Effector memory CD8-positive, alpha-beta T cell (primary cell): ENCODE measurements at places on chromosomes 11 and 22.

- peaks cover 3% of the 10 kb centered on the region for H3K4me1 ChIP-seq
- H3K4me3 ChIP-seq, result no peak overlapping the region
- no peaks in the 10 kb centered on the region for H3K27me3 ChIP-seq
These were observed 20.3 kb downstream of the PPP2R1B start for GRCh38 chr11:111745719-111746504.

GRCh38 chr22:29305836-29306174 lies 645 bp upstream of the GAS2L1 start:
- peaks cover 19% of the 10 kb centered on the region for H3K27me3 ChIP-seq
- peak overlapping the region; percentile 86 for H3K4me3 ChIP-seq
- no peak for DNase-seq
- H3K36me3 ChIP-seq, result peaks cover 20% of the 10 kb centered on the region
- H3K4me1 ChIP-seq, result peaks cover 21% of the 10 kb centered on the region

DNA sequence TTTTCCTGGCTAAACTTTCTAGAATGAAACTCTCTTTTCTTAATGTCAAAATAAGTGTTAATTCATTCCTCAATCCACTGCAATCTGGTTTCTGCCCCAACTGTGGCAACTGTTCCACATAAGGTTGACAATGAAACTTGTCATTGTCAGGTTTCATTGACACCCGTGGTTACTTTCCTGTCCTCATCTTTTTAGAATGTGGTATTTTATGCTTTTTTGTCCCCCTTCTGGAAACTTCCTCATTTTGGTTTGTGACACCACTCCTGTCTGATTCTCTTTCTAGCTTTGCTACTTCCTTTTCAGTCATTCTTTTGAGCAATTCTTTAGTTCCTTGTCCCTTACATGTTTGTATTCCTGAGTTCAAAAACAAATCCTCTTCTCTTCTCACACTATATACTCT lies 7.5 kb upstream of the PDE3B start:
- H3K4me1 ChIP-seq, result peaks cover 45% of the 10 kb centered on the region
- no peak for DNase-seq
- H3K4me3 ChIP-seq, result peak overlapping the region; percentile 32
- H3K27me3 ChIP-seq, result no peaks in the 10 kb centered on the region

DNA sequence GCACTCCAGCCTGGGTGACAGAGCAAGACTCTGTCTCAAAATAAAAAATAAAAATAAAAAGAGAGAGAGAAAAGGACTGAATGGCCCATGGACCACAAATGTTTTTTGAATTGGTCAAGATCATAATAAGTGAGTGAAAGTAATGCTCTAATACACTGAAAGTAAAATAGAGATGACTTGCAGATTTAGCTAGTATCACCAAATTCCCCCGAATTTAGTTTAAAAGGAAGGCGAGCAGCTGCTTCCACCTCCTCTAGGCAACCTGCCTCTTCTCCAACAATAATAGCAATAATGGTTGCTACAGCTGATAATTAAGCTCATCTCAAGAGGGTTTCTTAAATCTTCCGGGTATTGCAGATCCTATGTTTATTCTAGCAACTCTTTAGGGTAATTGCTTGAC lies 36.8 kb downstream of the CELF1 start:
- H3K27ac ChIP-seq, result peak overlapping the region; percentile 62
- no peak overlapping the region for H3K4me3 ChIP-seq
- H3K27me3 ChIP-seq, result no peaks in the 10 kb centered on the region

- H3K27me3 ChIP-seq, result peaks cover 22% of the 10 kb centered on the region
- H3K4me3 ChIP-seq, result no peak overlapping the region
- peaks cover 3% of the 10 kb centered on the region for H3K36me3 ChIP-seq
- no peak overlapping the region for H3K27ac ChIP-seq
These were observed 14.4 kb downstream of the NECTIN1 start for GRCh38 chr11:119714590-119714989.

GRCh38 chr11:74354036-74354435 lies 42.6 kb upstream of the P4HA3 start:
- peaks cover 2% of the 10 kb centered on the region for H3K36me3 ChIP-seq
- H3K4me1 ChIP-seq, result no peaks in the 10 kb centered on the region
- H3K27ac ChIP-seq, result peak overlapping the region; percentile 51
- DNase-seq, result no peak

- H3K27me3 ChIP-seq, result no peaks in the 10 kb centered on the region
- H3K36me3 ChIP-seq, result peaks cover 81% of the 10 kb centered on the region
- H3K4me3 ChIP-seq, result no peak overlapping the region
- peak overlapping the region; percentile 24 for H3K27ac ChIP-seq
These were observed 67.7 kb upstream of the SORL1-AS1 start for GRCh38 chr11:121520243-121521144.

DNA sequence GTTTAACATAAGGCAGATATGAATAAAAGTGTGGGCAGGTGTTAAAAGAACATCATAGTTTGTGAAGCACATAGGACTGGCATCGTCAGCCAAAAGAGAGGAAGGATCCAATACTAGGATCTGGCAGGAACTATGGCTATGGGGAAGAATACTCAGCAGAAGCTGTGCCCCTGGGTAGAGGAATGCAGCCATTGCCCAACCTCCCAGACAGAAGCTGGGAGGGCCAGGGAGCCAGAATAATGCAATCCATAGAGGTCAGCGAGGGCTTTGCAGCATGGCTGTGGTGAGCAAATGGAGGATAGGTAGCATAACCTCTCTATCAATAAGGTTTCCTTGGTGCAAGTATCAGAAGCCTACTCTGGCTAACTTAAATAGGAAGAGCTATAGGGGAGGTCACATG lies 11.7 kb upstream of the CSTF3 start:
- H3K4me1 ChIP-seq, result no peaks in the 10 kb centered on the region
- H3K27me3 ChIP-seq, result no peaks in the 10 kb centered on the region
- no peak overlapping the region for H3K27ac ChIP-seq
- H3K4me3 ChIP-seq, result no peak overlapping the region

DNA sequence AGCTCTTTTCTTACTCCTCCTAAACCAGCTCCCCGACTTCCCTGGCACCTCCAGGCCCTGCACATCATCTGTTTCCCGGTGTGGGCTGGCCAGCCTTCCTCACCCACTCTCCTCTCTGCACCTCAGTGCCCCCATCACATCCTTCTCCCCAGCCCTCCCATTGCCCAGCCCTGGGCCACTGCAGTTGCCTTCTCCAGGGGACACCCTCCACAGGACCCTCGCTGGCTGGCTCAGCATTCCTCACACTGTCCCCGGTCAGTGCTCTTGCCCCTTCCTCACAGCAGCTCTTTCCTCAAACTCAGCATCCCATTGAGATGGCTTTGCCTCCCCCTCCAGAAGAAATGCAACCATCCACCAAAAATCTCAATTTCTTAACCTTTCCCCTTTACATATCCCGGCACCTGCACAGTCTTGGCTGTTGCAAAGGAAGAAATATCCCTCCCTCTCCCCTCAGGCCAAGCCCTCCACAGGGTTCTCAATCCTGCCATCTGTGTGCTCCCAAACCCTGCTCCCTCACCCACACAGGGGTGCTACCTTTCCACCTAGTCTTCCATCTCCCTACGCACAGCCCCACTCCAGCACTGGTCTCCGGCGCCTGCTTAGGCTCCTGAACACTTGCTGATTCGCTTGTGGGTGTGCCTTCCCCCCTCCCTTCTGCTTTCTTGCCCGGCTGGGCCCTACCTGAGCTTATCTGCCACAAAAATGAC lies 19.5 kb downstream of the RPL27A start:
- no peak overlapping the region for H3K27ac ChIP-seq
- no peaks in the 10 kb centered on the region for H3K36me3 ChIP-seq
- no peak overlapping the region for H3K4me3 ChIP-seq
- no peaks in the 10 kb centered on the region for H3K4me1 ChIP-seq
- no peak for DNase-seq
- H3K27me3 ChIP-seq, result no peaks in the 10 kb centered on the region

DNA sequence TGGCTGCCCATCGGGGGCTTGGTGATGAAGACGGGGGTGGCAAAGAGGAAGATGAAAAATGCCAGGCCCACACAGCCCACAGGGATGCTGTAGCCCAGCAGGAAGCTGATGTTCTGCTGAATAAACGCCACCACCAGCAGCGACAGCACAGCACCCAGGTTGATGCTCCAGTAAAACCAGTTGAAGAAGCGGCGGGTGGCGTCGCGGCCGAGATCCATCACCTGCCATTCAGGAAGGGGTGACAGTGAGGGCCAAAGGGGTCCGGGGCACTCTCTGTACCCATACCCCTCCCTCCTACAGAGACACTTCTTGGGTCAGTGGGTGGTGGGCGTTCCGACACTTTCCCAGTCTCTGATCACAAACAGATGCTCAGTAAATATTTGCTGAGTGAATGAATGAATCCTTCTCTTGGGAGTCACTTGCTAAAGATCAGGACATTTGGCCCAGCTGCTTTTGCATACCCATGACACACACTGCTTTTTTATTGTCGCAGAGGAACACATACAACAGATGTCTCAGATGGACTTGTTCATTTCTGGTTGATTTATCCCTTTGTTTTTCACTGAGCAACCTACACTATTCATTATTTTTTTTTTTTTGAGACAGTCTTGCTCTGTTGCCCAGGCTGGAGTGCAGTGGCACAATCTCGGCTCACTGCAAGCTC lies 5.2 kb downstream of the SLC15A3 start:
- H3K36me3 ChIP-seq, result peaks cover under 1% of the 10 kb centered on the region
- peaks cover 35% of the 10 kb centered on the region for H3K27me3 ChIP-seq
- no peak for DNase-seq
- no peak overlapping the region for H3K4me3 ChIP-seq
- H3K27ac ChIP-seq, result no peak overlapping the region
- H3K4me1 ChIP-seq, result peaks cover 2% of the 10 kb centered on the region

DNA sequence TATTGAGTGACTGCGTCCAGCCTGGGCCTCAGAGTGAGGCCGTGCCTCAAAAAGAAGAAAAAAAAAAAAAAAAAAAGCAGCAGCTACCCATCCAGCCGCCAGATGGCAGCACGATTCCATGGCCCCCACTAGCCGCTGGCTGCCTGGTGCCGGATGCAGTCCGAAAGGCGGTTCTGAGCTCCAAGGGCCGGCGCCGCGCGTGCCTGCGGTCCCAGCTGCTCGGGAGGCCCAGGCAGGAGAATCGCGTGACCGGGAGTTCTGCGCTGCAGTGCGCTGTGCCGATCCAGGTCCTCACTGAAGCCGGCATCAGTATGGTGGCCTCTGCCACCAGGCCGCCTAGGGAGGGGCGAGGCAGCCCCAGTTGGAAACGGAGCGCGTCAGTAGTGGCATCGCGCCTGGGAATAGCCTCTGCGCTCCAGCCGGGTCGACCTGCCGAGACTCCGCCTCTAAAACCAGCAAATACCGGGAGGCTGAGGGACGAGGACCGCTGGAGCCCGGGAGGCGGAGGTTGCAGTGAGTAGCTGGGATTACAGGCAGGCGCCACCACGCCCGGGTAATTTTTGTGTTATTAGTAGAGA lies 19.3 kb downstream of the SCARF2 start:
- no peak overlapping the region for H3K27ac ChIP-seq
- H3K4me1 ChIP-seq, result no peaks in the 10 kb centered on the region
- DNase-seq, result peak; percentile 69
- peak overlapping the region; percentile 50 for H3K4me3 ChIP-seq
- H3K36me3 ChIP-seq, result peaks cover 2% of the 10 kb centered on the region
- no peaks in the 10 kb centered on the region for H3K27me3 ChIP-seq

GRCh38 chr22:49629586-49630447 lies 197.9 kb downstream of the BRD1 start:
- peaks cover 8% of the 10 kb centered on the region for H3K36me3 ChIP-seq
- no peak for DNase-seq
- H3K4me3 ChIP-seq, result no peak overlapping the region
